Motor neuron (in vitro differentiated cells): ENCODE measurements at places on chromosomes 2 and 18.

DNA sequence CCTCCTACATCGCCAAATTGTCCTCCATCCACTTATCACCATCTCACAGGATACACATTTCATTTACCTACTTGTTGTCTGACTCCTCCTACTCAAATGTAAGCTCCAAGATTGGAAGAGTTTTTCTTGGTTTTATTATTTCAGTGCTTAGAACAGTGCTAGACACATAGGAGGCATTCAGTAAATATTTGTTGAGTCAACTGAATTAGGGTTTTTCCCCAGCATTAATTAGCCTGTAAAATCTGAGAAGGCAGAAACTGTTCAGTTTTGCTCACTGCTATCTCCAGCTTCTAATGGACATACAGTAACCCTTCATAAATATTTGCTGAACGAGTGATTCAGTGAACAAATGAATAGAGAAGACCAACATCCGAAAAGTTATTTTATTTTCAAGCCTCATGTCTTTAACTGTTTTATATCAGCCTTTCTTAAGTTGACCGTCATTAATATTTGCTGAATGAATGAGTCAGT, 800 bp downstream of the TTC21B start:
- ATAC-seq = no peak

DNA sequence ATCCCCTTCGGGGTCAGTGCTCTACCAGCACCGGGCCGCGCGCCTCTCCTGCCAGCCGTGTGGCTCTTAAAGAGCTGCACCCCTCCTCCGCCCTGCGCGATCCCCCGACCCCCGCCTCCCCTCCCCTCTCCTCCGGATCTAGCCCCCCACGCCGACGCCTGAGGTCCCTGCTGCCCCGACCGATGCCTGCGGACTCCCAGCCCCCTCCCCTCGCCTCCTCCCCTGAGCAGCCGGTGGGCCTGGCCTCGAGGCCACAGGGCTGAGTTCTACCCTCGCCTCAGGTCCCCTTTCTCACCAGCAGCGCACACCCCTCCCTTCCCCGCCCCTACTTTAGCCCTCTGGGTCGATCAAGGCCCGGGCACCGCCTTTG, 5.8 kb upstream of the SIX3 start:
- no peak for ATAC-seq

- ATAC-seq = no peak
These were observed 65.4 kb downstream of the ARHGAP25 start for GRCh38 chr2:68800027-68800401.

GRCh38 chr2:172098287-172098649, 4.4 kb downstream of the DLX2 start:
- no peak for ATAC-seq

- ATAC-seq = no peak
These were observed 206.9 kb upstream of the SPRED2 start for GRCh38 chr2:65639156-65639864.

DNA sequence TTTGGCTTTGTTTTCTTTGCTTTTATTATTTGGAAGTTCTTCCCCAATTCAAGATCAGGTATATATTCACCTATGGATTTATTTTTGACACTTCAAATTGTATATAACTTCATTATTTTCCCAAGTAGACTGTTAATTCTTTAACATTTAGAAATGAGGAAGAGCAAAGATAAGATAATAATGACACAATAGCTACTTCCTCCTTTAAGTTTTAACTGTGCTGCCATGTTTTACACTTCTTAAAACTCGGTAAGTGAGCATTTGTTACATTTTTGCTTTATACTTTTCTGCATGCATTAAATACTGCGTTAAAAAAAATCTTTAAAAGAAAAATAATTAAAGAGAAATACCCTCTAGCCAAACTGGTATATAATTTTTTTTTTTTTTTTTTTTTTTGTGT, 32.5 kb downstream of the SLC66A3 start:
- no peak for ATAC-seq

DNA sequence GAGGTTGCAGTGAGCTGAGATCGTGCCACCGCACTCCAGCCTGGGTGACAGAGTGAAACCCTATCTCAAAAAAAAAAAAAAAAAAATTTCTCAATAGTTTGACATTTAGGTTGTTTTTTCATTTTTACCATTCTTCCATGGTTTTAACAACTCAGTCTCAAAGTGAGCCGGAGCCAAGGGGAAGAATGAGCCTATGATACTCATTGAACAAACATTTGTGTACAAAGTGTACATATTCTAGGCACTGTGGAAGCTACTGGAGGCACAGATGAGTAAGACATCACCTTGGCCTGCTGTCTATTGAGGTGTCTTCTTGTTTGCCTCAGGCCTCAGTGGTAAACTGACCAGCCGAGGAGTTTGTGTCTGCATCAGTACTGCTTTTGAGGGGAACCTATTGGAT, 21.9 kb downstream of the CENPO start:
- ATAC-seq = no peak

GRCh38 chr2:26975102-26975501, 4.7 kb downstream of the MAPRE3 start:
- ATAC-seq = no peak

GRCh38 chr2:135664623-135665068, 77.0 kb upstream of the UBXN4 start:
- ATAC-seq = peak; percentile 78

DNA sequence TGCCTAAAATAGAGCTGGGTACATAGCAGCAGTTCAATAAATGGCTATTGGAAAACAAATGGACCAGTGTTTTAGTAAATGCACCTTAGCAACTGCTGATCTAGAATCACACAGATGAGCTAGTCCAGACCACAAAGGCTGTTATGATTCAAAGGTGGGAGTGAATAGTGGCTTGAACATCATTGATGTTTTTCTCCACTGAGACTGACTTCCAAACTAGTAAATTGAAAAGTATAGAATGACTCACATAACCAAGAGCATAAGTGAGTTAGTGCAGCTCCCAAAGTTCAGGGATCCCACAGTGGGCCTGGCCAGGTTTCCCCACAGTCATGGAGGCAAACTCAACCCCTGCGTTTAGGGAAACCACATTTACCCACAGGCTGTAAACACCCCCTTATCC, 106.7 kb upstream of the YPEL5 start:
- ATAC-seq = no peak

DNA sequence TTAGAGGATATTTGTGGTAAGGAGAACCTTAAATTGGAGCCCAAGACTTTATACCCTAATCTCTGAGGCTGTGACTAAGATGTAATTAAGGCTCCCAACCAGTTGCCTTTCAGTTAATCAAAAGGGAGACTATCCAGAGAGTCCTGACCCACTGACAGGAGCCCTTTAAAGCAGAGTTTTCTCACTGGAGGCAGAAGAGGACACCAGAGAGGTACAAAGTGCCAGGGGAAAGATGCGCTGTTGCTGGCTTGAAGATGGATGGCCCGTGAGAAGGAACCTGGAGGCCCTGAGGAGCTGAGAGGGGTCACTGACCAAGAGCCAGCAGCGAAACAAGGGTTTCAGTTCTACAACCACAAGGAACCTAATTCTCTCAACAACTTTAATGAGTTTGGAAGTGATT, 137.3 kb downstream of the TMEM131 start:
- ATAC-seq = no peak

DNA sequence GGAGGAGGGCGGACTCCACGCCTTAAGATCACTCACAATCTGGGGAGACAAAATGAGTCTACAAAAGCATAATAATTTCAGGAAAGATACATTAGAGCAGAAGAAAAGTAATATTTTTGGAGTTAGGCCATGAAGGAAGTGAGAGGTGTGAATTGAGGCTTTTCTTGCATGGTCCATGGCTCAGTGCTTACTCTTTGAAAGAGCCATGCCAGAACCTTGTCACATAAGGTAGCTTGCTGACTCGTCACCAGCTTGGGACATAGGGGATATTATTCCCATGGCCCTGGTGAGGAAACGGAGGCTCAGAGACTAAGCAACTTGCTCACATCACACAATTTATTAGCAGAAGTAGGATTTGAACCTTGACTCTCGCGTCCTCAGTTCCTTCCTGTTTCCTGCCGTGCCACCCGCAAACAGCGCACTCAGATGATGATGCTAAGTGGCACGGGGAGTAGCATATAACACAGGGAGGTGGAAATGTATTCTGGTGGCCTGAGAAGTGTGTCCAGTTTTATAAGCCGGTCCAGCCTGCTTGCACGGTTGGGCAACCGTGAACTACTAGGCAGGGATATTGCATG, 312.2 kb upstream of the EPAS1 start:
- ATAC-seq = no peak

DNA sequence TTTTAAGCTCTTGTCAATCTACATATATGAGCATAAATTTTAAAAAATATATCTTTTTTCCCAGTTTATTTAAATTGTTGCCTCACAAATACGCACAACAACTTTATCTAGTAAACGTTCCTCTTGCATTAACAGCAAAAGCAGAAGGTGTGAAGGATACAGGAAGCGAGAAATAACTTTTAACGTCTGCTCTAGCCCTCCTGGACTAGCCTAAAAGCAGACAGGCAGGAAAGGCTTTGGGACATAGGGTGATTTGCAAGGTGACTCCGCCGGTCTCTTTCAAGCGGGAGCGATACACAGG, 434 bp upstream of the DUSP19 start:
- peak; percentile 86 for ATAC-seq

DNA sequence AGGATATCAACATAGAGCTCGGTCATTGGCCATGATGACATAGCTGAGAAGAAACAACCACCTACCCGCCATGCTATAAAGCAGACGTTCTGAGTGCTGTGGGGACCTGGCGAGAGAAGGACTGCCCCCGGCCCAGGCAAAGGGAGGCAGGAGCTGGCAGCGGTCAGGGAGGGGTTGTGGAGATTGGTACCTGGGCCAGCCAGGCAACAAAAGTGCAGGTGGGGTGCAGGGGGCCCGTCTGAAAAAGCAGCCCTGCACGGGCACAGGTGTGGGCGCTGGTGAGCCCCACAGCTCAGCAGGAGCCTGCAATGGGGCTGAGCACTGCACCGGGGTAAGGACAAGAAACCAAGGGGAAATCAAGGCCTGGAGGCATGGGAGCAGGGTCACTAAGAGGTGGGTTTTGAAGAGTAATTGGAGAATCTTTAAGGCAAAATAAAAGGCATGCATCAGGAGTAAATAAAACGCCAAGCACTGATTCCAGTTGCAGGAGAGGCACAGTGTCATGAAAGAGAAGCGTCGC, 464.0 kb downstream of the EIPR1 start:
- no peak for ATAC-seq

- ATAC-seq = no peak
These were observed 172.4 kb downstream of the FBXO15 start for GRCh38 chr18:73975266-73975665.

DNA sequence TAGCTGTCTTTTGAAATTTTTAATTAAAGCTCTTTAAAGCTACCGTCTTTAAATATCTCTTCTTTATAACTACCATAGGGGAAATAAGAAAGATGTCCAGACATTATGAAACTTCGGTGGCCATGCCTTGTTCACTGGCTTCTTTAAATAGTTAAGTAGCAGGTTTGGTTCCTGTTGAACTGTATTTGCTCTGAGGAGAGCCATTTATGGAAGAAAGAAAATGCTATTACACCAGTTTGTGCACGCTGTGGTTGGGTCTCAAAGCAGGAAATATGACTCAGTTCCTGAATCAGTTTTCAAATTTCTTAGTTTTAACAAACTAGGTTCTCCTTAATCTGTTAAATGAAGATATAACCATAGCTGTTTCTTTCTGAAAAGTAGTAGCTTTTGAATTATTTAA, 12.2 kb downstream of the ARPC2 start:
- ATAC-seq = no peak

GRCh38 chr18:686339-687111, 25.9 kb downstream of the ENOSF1 start:
- peak; percentile 38 for ATAC-seq

DNA sequence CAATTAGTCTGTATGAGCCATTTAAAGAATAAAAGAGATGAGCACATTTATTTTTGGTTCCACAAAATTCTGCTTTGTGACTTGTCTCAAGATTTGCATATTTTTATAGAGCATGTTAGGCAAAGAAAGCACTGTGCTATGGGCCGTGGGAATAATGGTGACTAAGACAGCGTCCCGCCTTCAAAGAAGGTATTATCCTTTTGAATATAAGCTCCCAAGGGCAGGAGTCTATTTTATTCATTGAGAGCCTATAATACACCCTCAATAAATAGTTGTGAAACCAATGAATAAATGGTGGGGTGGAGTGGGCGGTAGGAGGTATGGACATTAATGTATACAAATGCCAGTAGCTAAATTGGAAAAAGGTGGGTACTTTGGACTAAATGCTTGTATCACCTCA, 20.5 kb upstream of the TCF4 start:
- no peak for ATAC-seq

- no peak for ATAC-seq
These were observed 17.6 kb upstream of the COPS8 start for GRCh38 chr2:237068005-237068576.

DNA sequence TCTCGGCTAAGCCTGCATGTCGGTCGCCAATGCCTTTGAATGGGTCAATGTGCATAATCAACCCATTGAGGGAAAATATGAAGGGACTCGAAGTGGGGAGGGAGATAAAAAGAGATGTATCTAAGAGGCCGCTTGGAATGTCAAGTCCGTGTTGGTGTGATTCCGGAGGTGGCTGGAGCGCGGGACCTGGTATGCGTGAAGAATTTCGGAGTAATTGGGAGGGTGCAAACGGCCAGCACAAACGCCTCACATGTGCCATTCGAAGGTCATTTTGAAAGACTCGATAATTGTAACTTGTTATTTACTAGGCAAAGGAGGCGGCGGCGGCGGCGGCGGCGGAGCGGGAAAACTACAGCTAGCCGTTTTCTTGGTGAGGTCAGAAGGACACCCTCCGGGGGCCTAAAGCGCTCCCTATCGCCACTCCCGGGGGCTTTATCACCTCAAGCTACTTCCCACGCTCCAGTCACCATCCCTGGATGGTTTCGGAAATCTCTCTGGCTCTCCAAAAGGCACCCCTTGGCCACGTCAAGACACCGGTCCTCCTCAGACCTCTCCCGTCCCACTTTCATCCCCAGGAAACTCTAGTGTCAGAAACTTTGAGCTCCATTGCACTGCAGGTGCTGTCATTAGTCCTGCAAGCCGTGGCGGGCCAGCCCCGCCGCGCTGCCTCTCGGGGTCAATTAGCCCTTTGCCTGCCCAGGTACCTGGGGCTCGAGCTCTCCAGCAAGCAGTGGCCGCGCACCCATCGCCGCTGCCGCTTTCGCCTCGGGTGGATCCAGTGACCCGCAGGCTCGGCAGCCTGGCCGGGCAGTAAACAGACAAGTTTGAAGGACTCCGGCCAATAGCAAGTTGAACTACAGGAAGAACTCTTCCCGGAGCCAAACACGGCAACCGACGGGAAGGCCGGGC, 1.5 kb downstream of the ERBB4 start:
- peak; percentile 24 for ATAC-seq

DNA sequence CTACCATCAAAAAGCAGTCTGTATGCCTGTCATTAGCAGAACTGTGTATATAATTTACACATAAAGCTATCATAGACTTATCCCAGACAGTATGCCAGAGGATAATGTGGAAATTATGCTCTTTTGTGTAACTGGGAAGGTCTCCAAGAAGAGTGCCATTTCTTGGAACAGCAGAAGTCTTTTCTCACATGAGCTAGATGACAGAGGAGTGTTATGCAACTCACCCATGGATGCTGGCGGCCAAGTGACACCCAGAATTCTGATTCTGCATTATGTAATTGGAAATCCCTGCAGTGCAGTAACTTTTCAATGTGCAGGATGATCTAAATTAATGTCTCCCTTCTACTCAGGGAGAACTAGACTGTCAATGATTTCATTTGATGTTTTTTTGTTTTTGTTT, 160.0 kb downstream of the UBE2E3 start:
- peak; percentile 87 for ATAC-seq
